ENCODE measurements at places on chromosomes 7 and 10.

GRCh38 chr10:95308389-95309302, 17.8 kb upstream of the PDLIM1 start:
- peak; percentile 36 for DNase-seq

- peak; percentile 93 for DNase-seq
Measured at GRCh38 chr7:14321947-14322346, 332.5 kb upstream of the ETV1 start.

DNA sequence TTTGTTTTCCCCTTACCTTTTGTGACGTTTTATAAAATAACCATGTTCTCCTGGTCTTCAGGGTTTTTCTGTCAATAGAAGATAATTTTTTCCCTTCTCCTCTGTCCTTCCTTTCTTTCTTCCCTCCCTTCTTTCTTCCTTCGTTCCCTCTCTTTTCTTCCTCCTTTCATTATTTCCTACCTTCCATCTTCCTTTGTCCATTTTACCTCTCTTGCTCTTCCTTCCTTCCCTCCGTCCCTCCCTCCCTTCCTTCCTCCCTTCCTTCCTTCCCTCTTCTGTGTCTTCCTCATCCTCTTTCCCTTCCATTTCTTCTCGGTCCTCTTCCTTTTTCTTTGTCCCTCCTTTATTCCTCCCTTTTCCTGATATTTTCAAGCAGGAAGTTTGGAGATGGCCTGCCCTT, 128.2 kb downstream of the TEX36 start:
- DNase-seq = no peak

GRCh38 chr7:1401011-1401410, 58.3 kb downstream of the MICALL2 start:
- DNase-seq = no peak

GRCh38 chr7:34236057-34236456, 330.7 kb downstream of the BMPER start:
- DNase-seq = no peak

DNA sequence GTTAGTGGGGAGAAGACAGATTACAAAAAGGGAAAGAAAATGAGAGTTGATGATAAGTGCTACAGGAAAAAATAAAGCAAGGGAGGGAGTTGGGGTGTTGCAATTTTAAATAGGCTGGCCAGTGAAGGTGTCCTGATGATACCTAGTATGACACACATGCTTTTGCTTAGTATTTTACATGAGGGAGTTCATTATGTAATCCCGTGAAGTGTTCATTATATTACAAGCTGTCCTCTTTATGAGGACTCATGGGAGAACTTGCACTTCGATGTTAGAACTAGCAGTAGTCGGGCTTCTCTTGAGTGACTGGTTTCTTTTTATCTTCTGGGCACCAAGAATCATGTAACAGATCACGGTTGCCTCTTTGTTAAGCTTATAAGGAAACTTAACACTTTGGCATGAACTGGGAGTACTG, 102.3 kb upstream of the MTPN start:
- DNase-seq = peak; percentile 67

DNA sequence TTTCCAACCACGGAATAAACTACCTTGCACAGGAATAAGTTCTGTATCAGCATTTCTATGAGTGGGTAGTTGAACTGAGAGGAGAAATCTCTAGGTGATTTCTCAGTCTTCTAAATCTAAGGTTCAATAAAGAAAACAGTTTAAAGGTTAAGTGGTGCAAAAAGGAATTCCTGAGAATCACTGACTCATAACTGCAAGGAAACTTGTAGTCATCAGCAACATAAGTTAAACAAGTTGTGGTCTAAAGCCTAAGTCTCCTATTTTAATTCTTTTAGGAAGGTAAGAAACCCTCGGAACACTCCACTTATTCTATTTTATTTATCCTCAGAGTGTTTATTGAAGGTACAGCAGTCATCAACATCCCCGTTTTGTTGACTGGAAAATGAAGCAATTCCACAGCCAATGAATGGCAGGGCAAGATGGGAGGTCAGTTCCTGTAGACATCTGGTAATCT, 92.4 kb upstream of the PIK3CG start:
- no peak for DNase-seq

- DNase-seq = peak; percentile 16
Measured at GRCh38 chr10:71547876-71548846, 151.4 kb downstream of the CDH23 start.

DNA sequence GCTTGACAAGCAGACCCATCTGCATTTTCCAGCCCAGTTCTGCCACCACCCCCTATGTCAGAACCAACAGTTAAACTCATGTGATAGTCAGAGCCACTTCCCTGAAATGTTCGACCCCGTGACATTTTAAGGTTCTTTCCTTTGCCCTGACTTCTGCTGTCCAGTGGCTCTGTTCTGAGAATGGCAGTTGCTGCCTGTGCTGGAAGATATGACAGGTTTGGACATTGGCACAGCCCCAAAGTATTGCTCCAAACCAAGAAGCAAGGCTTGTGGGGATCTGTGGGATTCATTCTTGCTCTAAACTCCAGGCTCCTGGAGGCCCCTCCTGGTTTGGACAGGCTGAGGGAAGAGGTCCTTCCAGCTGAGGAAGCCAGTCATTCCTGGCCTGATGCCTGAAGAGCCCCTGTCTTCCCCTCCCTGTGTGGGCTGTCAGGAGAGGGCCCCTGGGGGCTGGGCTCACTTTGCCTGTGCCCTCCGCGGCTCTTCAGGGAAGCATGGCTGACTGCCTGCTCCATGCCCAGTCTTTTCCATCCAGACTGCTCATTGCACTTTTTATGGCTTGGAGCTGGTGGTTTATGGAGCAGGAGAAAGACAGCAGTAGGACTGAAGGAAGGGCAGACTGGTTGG, 138.0 kb downstream of the CDH23 start:
- DNase-seq = no peak

DNA sequence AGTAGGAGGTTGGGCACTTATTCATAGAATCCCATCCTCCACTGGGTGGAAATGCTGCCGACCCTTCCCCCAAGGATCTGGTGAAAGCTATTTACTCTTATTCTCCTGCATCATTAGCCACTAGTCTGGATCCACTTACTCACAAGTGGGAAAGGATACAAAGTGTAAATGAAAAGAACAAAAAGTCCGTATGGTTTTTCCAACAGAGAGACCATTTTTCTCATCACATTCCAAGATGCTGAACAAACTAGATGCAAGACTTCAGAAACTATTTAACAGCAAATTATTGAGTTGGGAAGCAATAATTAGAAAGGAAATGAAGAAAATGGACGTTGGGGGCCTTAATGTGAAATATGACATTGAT, 242.4 kb upstream of the GLI3 start:
- DNase-seq = no peak

DNA sequence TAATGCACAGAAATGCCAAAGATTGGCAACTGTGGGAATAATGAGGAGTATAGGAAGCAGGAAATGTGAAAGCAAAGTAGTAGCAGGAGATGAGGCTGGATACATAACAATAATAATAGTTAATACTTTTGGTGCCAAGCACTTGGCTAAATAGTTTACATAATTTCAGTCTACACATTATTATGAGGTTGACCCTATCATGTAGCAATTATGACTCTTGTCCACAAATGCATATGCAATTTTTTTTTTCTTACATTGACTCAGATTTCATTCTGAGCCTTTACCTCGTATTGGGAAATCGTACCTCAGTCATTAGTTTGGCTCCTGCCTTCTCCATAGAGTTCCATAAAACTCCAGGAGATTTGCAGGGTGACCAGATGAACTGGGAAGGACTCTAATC, 219.9 kb downstream of the SUGCT start:
- DNase-seq = no peak

DNA sequence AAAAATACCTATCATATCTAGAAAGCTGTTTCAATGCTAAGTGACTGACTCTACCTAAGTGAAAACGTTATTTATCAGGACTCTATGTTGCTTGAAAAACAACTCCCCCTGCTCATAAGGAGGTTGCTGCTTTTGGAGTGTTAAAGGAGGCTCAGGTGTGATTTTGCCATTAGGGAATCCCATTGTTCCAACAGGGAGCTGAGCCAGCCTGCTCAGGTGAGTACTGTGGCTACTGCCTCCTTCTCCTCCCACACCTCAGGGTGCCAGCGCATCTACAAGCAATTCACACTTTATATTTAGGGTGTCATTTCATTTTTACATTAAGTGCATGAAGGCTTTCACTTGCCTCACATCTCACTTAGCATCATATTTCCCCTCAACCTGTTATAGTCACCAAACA, 84.7 kb downstream of the SEM1 start:
- DNase-seq = peak; percentile 92

DNA sequence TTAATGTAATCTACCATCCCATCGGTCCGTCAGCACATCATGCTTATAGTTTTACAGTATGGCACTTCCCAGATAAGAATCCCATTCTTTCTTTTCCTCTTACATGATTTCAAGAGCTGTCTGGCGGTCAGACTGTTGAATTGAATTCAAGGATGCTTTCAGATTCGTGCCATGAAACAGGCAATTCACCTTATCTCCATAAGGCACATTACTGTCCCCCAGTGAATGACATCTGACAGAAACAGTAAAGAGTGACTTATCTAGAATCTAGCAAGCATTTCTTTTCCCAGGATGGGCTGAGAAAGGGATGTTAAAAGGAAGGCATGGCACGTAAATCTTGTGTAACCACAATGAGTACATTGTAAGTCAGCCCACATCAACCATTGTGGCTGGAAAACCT, 61.1 kb upstream of the SEM1 start:
- DNase-seq = no peak

DNA sequence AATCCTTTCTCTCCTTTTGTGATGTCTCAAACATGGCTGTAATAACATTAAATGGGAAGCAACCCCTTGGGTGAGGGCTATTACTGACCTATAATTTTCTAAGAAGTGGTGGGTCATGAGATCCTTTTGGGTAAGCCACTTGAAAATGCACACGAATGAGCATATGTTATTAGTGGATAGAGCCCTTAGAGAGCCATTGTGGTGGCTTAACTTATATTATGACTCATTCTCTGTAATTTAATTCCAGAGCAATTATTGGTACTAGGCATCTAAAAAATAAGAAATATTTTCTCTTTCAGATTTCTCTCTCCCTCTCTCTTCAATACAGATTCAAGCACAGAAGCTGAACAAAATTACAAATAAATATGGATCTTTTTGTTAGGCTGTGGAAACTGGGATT, 1177.4 kb upstream of the PHF14 start:
- peak; percentile 86 for DNase-seq

DNA sequence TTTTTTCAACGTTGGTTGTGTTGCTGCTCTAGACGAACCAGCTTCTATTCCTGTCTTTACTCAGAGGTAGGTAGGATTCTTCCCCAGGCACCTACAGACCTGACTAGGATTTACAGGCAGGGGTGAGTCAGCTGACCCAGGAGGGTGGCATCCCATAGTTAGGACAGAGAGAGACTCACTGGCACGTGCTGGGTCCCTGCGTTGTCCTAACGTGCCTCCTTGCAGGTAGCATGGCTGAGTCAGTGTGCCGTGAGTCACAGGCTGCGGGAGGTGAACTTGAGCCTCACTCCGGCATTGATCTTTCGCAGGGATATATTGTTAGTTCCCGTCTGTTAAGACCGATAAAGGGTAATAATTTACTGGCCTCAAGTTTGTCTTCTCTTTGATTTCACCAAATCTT, 96.5 kb downstream of the PFKFB3 start:
- no peak for DNase-seq

- DNase-seq = no peak
Measured at GRCh38 chr7:37741776-37742175, 58.2 kb downstream of the GPR141 start.

DNA sequence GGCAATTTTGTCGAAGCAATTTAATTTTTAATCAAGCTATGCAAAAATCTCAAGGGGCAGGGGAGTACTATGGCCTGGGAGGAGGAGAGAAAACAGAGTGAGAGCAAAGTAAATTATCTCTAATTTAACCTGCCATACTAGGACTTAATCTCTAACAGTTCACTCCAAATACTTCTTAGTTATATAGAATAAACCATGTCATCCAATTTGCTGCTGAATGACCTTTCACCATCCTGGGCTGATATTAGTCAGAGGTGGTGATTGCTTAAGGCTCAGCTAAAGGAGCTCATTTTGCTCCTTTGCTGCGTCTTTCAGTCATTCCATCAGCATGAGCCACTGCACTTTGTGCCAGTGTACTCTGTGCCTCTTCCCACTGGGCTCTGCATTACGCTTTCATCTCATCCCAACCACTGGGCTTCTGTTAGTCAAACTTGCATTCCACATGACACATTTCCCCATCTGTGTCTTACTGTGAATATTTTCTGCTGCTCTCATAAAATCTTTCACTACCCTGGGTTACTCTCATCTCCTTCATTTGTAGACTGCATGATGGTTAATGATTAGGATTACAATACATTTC, 84.3 kb downstream of the CD36 start:
- DNase-seq = peak; percentile 39

DNA sequence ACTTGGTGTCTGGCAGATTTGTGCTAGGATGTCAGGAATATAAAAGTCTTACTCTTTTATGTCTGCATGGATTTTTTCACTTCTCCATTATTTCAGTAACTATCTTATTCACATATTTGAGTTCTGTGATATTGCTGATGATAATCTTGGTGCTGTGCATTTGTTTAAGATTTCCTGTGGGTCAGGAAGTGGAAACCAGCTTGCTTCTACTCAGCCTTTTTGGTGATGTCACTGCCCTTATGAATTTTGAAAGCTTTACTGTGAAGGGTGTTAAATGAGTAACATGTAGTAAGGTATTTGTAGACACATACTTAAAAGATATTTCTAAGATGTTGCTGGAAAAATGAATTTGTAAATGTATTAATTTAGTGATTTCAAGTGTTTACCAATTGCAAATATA, 69.5 kb upstream of the VOPP1 start:
- DNase-seq = peak; percentile 31

DNA sequence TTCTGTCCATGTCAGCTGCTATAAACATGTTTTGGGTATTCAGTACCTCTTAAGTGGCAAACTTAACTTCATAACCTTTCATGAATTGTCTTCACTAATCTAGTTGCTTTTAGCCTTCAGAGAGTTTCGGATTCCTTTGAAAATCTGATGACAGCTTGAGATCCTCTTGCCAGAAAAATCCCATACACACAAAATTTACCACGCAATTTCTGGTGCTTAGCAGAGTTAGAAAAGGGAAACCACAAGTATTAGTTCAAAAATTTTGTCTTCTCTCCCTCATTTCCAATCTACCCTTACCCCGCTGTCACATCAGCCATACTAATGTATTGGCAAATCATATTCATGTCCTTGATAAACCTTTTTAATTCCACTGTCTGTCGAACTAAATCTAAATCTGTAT, 72.7 kb upstream of the TMEM106B start:
- no peak for DNase-seq

- no peak for DNase-seq
Measured at GRCh38 chr10:90817128-90817889, 40.5 kb downstream of the HTR7 start.

- DNase-seq = peak; percentile 59
Measured at GRCh38 chr7:47581438-47581803, 490 bp downstream of the TNS3 start.

DNA sequence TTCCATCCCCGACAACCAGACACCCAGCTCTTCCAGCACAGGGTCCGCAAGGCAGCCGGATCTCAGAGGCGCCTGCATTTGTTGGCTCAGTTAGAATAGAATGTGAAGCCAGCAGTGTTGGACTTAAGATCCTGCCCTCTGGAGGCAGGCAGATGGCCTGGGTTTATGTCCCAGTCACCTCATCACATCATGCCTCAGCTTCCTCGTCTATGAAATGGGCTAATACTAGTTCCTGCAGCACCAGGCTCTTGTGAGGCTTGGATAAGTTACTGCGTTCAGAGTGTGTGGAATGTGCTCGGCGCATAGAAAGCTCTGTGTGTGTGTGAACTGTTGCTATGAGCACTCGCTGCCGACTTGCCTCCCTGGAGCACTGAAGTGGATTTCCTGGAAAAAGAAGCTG, 202.5 kb upstream of the GPR26 start:
- DNase-seq = no peak

- no peak for DNase-seq
Measured at GRCh38 chr10:49762566-49762877, 399 bp upstream of the OGDHL start.

- DNase-seq = no peak
Measured at GRCh38 chr7:116641551-116642153, 30.3 kb upstream of the MET start.

Data from NCI-H69 (cell line).